ENCODE measurements at places on chromosomes 5 and 9. TPM values are rescaled to one million over a fixed set of nuclear protein-coding genes. Genes with fewer than 3 reads are reported as not detected.

DNA sequence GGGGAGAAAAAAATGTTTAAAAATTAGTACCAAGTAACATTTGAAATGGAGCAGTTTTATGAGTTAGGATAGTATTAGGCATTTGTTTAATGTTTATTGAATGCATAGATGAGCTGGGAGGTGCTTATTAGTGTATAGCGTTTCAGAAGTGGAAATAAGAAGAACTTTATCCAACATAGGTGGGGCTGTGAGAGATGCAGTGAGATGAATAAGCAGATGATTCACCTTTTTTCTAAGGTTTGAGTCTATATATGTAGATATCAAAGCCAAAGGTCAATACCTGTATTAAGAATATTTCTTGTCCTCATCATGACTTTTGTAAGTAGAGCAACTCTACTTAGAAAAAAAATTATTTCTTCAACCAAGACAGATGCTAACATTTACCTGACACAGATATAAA, 54.6 kb upstream of the POU4F3 start:
- H3K4me1 ChIP-seq = no peaks in the 10 kb centered on the region
- no peak overlapping the region for H3K4me3 ChIP-seq
- DNase-seq = no peak
- H3K27ac ChIP-seq = no peak overlapping the region
- H3K27me3 ChIP-seq = no peaks in the 10 kb centered on the region

- no peaks in the 10 kb centered on the region for H3K4me1 ChIP-seq
- H3K27me3 ChIP-seq = peaks cover 2% of the 10 kb centered on the region
- no peak overlapping the region for H3K4me3 ChIP-seq
- no peak for DNase-seq
- H3K27ac ChIP-seq = no peak overlapping the region
These were observed 96.3 kb downstream of the ATPSCKMT start for GRCh38 chr5:10153394-10153793.

GRCh38 chr9:75482566-75482965, 394.3 kb downstream of the OSTF1 start:
- no peaks in the 10 kb centered on the region for H3K36me3 ChIP-seq
- H3K27ac ChIP-seq = no peak overlapping the region
- no peak for DNase-seq
- H3K4me3 ChIP-seq = no peak overlapping the region

DNA sequence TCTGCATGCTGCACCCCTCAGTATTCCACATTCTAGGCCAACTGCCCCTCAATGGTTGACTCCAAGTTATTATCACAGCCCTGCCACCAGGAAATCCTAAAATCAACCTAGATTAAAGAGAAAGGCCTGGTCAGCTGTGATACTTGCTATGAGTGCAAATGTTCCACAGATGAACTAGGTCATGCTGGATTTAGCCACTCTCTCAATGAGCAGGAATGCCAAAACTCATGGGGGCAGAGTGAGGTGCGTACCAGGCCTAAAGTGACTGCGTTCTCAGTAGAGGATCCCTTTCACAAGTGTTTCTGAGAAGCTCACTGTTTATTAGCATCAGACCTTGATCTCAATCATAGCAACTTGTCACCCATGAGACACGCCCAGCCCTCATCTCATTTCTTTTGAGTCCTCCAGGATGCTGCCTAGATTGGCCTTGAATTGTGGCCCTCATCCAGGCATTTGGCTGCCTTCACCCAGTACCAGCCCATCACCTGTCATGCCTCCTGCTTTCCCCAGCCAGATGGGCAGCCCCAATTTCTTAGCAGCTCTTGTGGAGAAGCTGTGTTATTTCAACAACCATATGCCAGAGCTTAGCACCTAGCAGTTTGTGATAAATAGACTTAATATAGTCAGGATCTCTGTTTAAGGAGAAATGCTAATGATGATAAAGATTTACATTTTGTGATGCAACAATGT, 383.9 kb downstream of the CTNND2 start:
- H3K4me1 ChIP-seq = no peaks in the 10 kb centered on the region
- no peaks in the 10 kb centered on the region for H3K36me3 ChIP-seq
- H3K4me3 ChIP-seq = no peak overlapping the region
- no peak for DNase-seq

- no peaks in the 10 kb centered on the region for H3K4me1 ChIP-seq
- no peaks in the 10 kb centered on the region for H3K36me3 ChIP-seq
- no peak overlapping the region for H3K4me3 ChIP-seq
- no peaks in the 10 kb centered on the region for H3K27me3 ChIP-seq
These were observed 187.7 kb downstream of the TLE4 start for GRCh38 chr9:79759460-79759859.

GRCh38 chr5:176889321-176890280, 9.5 kb downstream of the HK3 start:
- no peak overlapping the region for H3K4me3 ChIP-seq
- DNase-seq = no peak
- H3K4me1 ChIP-seq = peaks cover 4% of the 10 kb centered on the region
- no peak overlapping the region for H3K27ac ChIP-seq

DNA sequence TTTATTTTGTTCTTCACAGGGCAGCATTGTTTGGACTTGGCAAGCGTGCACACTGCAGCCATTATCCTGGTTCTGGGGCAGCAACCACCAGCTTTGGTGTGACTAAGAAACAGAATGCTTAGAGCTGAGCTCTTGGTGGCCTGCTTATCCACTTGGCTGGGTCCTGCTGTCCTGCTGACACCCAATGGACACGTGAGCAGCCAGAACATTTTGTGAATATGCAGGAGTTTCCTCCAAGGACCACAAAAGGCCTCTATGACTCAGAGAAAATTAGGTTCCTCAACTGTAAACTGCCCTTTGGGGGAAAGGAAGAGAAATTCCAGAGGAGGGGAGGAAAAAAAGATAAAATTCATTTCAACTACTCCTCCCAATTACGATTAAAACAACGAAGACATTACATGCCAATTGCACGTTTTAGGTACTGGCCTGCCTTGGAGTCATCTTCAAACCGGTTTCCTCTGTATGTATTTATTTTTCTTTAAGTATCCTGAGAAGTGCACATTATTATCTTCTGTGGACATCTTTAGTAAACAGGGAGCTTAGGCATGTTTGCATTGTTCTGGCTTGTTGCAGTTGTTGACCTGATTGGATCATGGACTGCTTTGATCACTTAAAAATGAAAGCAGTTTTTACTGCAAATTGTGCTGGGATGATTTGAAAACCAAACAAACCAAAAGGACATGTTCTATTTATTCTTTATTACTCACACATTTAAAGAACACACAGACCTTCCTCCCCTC, 82.3 kb upstream of the TLE4 start:
- no peaks in the 10 kb centered on the region for H3K4me1 ChIP-seq
- H3K36me3 ChIP-seq = no peaks in the 10 kb centered on the region
- DNase-seq = no peak
- H3K4me3 ChIP-seq = no peak overlapping the region
- no peaks in the 10 kb centered on the region for H3K27me3 ChIP-seq

The TIMD4 gene
- 15.1 TPM for total RNA-seq

The FBP1 gene
- total RNA-seq = not detected

The ORM2 gene
- total RNA-seq = not detected

- H3K27ac ChIP-seq = no peak overlapping the region
- peaks cover 8% of the 10 kb centered on the region for H3K27me3 ChIP-seq
- no peak for DNase-seq
- H3K4me1 ChIP-seq = no peaks in the 10 kb centered on the region
- H3K4me3 ChIP-seq = no peak overlapping the region
- no peaks in the 10 kb centered on the region for H3K36me3 ChIP-seq
These were observed 70.3 kb downstream of the PGM5 start for GRCh38 chr9:68426755-68427154.

The AQP7 gene
- total RNA-seq = not detected

The GARIN3 gene
- total RNA-seq = 0.19 TPM

- peak; percentile 84 for DNase-seq
- no peak overlapping the region for H3K27ac ChIP-seq
- peak overlapping the region; percentile 9 for H3K4me3 ChIP-seq
- no peaks in the 10 kb centered on the region for H3K36me3 ChIP-seq
- H3K27me3 ChIP-seq = peaks cover 3% of the 10 kb centered on the region
These were observed 84.5 kb downstream of the ACER2 start for GRCh38 chr9:19493174-19493811.

GRCh38 chr5:111043712-111044506, 27.6 kb upstream of the TSLP start:
- H3K4me3 ChIP-seq = no peak overlapping the region
- DNase-seq = no peak
- H3K27me3 ChIP-seq = peaks cover 7% of the 10 kb centered on the region
- no peak overlapping the region for H3K27ac ChIP-seq

The TSSK1B gene
- not detected for total RNA-seq

DNA sequence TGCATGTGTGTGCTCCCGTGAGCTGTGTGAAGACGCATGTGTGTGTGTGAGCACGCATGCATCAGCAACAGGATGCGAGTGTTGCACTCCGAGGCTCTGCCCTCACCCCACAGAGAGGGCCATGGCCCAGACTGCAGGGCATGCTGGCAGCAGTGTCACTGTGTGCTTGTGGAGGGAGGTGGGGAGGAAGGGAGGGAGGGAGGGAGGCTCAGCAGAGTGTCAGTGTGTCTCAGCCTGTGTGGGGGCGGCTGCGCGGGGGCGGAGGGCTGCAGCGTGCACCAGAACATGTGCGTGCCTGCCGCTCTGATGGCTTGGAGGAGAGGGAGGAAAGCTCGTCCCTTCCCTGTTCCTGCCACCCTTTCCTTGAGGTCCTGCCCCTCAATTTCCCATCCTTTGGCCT, 5.3 kb downstream of the CAMK2A start:
- no peak for DNase-seq
- H3K27me3 ChIP-seq = peaks cover 9% of the 10 kb centered on the region
- no peak overlapping the region for H3K27ac ChIP-seq
- no peak overlapping the region for H3K4me3 ChIP-seq
- H3K4me1 ChIP-seq = no peaks in the 10 kb centered on the region

Data from activated CD4-positive, alpha-beta T cell treated with anti-CD3 and anti-CD28 coated beads, Interleukin-2, amount 10 ng/mL, durations not matched to agents 24 days and 14 days (primary cell).